ENCODE measurements at places on chromosomes 11 and 22.

DNA sequence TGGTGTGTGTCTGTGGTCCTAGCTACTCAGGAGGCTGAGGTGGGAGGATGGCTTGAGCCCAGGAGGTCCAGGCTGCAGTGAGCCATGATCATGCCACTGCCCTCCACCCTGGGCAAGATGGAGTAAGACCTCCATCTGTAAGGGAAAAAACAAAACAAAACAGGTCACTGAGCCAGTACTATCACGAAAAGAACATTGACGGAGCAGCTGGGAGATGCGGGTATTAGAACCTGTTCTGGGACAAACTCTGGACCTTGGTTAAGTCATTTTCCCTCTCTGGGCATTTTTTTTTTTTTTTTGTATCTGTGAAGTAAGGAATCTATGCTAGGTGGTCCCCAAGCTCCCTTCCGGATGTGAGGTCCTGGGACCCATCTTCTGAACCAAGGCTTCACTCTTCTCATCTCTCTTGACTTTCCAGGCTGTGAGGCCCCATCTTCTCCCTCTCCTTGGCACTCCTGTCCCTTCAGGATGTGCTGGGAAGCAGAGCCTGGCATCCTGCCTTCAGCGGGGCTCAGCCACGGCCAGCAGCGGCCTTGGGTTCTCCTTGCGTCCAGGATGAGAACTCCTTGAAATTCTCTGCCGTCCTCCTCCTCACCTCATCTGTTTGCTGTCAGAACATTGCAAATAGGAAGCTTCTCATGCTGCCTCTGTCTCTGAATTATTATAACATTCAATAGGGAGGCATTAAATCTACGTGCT is 130.8 kb downstream of the GRIK4 start:
- no peak for DNase-seq

DNA sequence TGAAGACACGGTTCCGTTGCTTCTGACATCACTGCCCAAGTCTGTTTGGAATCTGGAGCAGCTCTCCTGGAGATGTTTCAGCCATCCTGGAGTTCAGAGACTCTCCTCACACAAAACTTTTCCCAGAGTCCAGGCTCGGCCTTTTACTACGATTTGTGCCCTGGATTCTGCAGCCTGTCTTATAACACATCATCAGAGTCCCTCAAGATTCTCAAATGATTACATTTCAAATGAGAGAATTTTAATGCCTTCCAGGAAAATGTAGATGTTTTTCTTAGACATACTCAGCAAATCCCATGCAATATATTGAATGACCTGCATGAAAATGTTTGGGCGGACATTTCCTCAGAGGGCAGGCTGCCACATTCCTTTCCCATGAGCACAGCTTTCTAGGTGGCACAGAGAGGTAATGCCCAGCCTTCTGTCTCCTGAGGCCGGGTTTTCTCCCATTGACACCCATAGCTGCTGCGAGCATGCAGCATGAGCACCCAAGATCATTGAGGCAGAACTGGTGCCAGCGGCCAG is 129.1 kb downstream of the SNX19 start:
- DNase-seq: no peak

DNA sequence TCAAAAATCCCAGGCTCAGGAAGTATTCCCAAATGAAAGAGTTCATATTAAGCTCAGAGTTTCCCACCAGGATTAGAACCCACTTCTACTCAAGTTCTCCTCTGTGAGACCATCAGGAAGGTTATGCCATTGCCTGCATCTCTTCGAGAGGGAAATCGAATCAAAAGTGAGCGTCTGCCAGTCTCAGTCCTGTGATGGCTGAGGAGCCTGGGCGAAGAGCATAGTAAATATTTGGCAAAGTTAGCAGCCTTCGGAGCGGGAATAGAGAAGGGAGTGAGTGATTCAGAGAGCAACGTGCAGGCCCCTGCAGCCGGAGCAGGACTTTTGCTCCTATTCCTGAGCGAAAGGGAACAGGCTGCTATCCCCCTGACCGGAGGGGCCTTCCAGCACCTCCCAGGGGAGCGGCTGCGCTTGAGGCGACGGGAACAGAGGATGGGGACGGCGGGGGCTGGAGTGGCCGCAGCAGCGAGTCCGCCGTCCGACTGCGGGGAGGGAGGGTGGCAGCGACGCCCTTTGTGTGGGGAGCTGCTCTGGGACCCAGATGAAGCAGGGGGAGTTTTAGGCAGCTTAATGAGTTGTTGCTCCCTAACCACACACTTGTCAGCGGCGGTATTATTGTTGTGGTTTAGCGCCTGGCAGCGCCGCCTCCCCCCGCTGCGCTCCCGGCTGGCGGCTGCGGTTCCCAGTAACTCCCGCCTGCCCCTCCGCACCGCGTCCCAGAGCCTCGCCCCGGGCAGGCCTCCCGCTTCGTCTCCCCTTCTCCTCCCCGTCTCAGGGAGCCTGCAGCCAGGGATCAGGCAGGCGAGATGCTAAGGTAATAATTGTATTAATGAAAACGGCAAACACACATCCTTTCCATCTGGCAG is 21.7 kb upstream of the NRGN start:
- DNase-seq: peak; percentile 44

GRCh38 chr22:37222440-37222971 is 10.2 kb upstream of the SSTR3 start:
- DNase-seq: peak; percentile 93

DNA sequence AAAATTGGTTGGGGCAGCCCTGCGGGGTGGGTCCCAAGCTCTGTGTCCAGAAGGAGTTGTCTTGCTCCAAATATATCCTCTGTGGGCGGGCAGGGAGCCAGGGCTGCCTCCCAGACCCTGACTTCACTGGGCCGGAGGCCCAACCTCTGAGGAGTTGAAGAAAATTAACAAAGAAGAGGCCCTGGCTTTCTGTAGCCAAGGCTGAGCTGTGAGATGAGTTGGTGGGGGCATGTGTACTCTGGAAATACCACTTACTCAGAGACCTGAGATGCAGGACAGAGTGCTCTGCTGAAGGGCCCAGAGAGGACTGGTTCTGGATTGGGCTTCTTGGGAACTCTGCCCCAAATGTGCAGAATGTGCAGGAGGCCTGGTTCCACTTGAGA is 96.3 kb downstream of the SWAP70 start:
- DNase-seq: no peak

All from T-helper 2 cell (primary cell).